Sigmoid colon (tissue), 7 donors: ENCODE measurements at places on chromosomes 3 and 15.

DNA sequence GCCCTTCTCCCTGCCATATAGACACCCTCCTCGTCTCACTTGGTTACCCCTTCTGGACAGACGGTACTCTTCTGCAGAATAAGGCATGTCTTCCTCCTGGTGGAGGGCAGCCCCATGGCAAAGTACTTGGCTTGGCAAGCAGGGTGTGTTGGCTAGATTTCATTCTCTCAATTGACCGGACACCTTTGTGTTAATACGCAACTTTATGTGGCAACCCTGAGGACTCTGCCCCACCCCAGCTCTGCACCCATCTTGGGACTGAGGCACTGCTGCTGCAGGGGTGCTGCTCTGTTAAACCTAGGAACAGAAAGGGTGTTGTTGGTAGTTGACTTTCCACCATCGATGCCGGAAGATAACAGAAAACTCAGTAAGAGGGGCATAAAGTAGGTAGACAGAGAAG is 55.2 kb downstream of the PTPRG start:
- DNase-seq: no peak

GRCh38 chr3:110736332-110736731 is 335.3 kb upstream of the NECTIN3 start:
- no peak for DNase-seq

DNA sequence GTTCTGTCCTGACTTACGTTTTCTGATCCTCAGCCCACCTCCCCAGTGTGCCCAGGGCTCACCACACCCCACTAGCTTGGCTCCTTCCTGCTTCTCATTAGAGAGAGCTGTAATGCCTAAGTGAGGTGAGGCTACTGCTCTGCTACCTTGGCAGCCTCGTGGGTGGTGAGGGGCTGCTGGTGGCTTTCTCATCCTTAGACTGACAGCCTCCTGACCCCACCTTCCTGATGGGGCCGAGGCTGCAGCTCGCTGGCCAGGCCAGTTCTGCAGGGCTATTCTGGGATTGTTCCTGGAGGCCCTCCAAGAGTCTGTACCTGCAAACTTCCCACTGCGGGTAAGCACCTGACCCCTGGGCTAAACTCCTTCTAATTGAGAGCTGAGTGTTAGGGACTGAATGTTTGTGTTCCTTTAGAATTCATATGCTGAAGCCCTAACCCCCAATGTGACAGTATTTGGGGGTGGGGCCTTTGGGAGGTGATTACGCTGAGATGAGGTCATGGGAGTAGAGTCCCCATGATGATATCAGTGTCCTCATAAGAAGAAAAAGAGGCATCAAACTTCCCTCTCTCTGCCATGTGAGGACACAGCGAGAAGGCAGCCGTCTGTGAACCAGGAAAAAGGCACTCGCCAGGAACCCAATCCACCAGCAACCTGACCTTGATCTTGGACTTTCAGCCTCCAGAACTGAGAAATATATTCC is 38.1 kb upstream of the IQSEC1 start:
- DNase-seq: peak; percentile 32

DNA sequence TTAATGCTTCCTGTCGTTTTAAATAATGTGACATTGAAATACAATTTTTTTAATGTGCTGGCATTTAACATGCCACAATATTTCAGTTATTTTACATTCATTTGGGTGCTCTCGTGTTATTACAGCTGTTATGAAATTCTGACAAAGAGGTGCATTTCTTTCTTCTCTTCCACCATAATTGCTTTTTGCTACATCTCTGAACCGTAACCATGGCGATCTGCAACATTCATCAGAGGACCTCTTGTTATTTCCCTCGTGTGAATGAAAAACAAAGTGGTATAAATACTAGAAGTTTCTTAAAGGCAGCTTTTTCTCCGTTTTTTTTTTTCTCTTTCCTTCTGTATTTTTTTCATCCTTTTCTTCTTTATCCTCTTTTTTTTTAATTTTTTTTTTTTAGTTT is 316.4 kb downstream of the MCTP2 start:
- DNase-seq: no peak

DNA sequence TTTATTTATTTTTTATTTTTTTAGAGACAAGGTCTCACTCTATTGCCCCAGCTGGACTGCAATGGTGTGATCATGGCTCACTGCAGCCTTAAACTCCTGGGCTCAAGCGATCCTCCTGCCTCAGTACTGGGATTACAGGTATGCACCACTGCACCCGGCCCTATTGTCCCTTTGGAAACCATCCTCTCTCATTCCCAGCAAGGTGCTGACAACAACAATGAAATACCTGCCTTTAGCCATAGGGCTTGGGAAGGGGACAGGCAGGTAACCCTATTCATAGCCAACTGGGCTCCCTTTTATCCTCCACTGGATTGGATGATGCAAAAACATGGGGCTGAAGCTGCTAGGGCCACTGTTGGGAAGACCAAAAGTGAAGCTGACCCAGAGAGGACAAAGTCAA is 43.1 kb downstream of the SCAP start:
- DNase-seq: no peak

GRCh38 chr3:149180057-149180573 is 41.5 kb downstream of the CP start:
- peak; percentile 96 for DNase-seq

DNA sequence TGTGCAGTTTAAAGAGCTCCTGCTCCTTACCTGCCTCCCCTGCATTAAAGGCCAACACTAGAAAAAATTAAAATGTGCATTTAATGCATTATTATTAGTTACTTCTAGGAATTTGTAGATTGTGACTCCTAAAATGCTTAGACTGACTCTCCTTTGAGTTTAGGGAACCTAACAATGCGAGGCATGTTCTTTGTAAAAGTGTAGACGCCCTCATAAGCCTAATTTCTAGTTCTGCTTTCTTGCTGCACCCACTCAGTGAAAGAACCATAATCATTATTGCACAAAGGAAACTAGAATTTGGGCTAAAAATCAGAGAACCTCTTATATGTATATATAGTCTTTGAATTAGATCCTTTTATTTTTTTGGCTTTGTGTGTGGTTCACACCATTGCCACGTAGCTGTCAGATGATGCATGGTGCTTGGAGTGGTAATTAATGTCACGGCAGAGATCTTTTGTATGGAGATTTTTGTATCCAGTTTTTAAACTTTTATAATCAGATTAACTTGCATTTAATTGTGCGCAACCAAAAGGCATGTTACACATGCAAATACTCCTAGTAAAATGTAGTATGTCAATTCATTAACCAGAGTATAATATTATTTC is 710 bp downstream of the ABHD10 start:
- no peak for DNase-seq

GRCh38 chr3:42778644-42779043 is 5.6 kb upstream of the CCDC13 start:
- DNase-seq: no peak

DNA sequence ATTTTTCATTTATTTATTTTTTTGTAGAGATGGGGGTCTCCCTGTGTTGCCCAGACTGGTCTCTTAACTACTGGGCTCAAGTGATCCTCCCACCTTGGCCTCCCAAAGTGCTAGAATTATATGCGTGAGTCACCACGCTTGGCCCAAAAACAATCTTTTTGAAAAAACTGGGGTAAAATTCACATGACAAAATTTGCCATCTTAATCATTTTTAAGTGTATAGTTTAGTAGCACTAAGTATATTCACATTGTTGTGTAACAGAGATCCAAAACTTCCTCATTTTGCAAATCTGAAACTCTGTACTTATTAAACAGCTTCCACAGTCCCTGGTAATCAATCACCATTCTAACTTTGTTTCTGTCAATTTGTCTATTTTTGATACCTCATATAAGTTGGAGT is 5.2 kb downstream of the SNX1 start:
- no peak for DNase-seq

DNA sequence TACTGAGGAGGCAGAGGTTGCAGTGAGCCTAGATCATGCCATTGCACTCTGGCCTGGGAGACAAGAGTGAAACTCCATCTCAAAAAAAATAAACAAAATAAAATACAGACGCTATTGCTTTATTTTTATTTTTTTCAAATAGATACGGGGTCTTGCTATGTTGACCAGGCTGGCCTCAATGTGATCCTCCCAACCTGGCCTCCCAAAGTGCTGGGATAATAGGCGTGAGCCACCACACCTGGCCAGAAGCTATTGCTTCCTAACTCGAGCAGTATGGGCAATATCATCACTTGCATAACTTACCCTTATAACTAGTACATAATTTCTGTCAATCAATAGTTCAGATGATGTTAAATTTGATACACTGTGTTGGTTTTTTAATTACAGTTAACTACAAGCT is 3.0 kb downstream of the ARF4 start:
- DNase-seq: no peak

DNA sequence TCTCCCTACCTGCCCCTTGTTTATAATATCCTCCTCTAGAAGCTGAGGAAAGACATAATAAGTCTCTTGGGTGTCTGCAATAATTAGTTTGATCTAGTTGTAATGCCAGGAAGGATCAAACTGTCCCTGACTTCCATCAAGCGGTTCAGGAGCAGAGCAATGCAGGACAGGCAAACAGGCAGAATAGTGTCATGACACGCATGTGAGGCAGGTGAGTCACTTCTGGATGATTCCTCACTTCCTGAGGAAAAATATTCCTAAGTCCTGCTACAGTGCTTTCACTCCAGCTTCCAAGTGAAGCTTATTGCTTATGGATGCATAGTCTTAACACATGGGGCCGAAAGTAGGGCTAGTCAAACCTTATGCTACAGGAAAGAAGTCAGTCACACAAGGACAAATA is 85.8 kb downstream of the GREM1 start:
- DNase-seq: no peak

- DNase-seq: no peak
Measured at GRCh38 chr3:101994386-101994785, 145.1 kb downstream of the NFKBIZ start.

DNA sequence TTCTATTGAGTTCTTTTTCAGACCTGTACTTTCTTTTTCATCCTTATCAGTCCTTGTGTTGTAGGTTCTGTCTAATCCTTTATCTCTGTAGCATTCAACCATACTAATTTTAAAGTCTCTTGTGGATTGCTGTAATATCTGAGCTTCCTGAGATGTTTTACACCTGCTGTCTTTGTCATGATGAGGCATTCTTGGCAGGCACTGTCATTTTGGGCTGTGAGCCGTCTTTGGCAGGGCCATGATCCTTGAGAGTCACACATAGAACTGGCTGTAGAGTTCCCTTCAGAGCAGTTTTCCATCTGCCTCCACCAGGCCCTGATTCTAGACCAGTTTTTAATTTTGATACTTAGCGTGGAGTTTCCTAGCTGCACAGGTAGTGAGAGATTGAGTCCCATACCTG is 6.7 kb downstream of the EFCC1 start:
- DNase-seq: peak; percentile 82

GRCh38 chr15:50251638-50252182 is 13.8 kb downstream of the HDC start:
- no peak for DNase-seq

DNA sequence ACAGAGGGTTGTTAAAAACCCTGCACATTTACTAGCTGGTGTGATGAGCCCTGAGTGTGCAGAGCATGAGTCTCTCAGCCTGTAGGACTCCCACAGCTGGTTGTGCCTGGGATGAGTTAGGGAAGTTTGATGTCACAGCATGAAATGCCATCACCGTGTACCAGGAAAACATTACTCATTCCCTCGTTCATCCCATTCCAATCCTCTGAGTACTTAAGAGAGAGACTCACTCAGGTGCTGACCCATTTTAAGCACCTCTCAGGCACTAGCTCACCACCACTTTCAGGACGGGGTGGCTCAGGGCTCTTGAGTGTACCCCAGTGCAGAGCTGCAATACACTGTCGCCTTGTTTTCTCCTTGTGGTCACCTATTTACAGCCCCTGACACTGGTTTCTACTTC is 18.7 kb downstream of the MGLL start:
- no peak for DNase-seq

GRCh38 chr3:83948771-83949170 is 1010.0 kb upstream of the CADM2 start:
- no peak for DNase-seq

DNA sequence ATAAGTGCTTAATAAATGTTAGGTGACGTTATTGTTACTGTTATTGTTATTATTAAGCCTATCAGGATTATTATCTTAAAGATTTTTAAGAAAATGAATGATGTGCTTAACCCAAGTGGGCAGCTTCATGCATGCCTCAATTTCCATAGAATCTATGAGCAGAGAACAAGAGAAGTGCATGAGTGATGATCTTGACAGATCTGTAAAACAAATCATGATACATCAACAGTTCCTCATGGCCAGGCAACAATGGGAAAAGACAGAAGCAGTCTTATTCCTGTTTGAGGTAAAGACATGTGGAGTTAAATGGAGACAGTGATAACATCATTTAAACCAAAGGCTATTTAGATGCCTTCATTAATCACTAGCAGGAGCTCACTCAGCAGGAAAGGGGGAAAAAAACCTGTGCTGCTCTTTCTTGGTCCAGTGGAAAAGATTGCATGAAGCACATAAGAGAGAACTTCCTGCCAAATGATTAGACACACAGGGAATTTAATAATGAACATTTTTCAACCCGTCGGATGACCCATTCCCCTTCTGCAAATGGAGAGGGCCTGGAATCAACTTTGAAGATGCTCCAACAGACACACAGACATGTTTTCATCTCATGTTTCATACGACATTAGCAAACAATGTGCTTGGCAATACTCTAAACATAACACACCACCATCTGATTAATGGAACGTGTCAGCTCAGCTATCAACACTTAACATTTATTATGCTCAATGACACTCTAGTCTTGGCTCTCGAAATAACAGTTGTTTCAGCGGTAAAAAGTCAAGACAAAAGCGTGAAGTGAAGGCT is 212.2 kb upstream of the LRRN1 start:
- DNase-seq: no peak

GRCh38 chr3:150607267-150608065 is 4.3 kb downstream of the SELENOT start:
- DNase-seq: no peak

DNA sequence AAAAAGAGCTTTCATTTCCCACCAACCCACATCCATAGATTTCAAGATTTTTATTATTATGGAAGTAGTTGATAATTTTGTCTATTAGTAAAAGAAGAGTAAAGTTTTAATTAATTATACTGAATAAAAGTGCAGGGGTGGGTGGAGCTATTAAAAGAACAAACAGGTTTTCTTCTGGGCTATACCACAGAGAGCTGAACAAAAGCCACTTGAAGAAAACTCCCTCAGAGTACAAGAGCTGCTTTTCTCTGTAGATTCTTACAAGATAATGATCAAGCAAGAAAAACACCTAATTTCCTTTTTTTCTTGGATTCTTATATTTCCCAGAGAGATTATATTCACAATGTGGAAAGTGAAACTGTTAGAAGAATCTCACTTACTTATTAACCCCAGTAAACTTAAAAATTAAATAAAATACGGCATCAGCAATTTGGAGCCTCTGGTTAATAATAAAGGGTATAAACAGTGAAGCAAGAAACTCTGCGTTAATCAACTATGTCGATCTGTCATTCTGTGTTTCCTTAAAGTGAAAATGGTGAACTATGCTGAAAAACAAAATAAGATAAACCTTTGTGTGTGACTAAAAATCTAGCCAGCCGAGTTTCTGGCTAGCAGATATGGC is 84.9 kb downstream of the THBS1 start:
- DNase-seq: no peak

DNA sequence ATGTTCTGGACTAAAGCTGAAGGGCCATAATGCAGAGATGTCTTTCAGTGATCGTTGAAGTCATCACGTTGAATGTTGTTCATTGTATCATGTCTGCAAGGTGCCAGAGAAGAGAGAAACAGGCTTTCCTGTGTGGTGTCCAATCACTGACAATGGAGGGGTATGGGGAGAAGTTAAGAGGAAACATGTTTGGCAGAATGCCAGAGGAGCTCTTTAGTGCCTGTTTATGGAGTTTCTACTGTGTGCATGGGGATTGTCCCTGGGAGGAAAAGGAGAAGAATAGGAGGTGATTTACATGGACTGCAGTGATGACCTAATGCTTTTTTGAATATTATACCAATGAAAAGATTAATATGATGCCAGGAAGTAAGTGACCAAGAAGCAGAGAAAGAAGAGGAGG is 11.7 kb downstream of the SCAANT1 start:
- no peak for DNase-seq
